ENCODE measurements at places on chromosomes 7 and 10. TPM values are rescaled to one million over a fixed set of nuclear protein-coding genes. Genes with fewer than 3 reads are reported as not detected.

DNA sequence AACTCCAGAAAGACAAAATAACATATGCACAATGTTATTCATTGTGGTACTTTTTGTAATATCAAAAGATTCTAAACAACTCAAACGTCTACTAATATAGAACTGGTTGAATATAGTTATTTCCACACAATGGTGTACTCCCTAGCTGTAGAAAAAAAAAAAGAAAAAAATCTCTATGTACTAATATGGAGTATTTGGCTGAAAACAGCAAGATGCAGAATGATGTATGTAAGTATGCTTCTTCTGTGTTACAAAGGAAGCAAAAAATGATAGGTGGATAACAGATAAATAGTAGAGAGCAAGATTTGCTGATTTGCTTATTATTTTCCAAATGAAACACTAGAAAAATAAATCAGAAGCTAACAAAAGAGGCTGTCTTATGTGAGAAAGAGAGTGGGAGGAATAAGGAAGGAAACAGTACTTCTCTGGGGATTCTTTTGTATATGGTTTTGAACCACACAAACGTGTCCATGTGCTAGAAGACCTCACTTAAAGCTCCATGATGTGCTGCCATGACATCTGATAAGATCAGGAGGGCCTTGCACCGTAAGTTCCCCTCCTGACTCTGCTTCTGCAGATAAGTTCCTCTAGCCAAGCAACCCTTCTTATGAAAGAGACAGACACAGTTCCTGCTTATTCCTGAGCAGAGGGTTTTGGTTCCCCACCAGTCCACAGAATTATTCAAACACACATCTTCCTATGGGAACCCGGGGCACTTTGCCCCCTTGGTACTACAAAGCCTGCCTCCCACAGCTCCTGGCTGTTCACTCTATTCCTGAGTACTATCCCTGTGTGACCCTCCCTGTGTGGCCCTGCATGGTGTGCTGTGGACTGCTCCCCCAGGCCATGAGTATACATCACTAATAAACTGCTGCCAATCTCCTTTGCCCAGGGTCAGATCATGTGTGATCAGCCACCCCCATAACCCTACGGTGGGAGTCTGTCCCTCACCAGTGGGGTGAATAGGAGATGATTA, 159.1 kb downstream of the CCDC71L start:
- H3K36me3 ChIP-seq: no peaks in the 10 kb centered on the region
- no peak overlapping the region for H3K27ac ChIP-seq
- H3K4me3 ChIP-seq: no peak overlapping the region
- H3K27me3 ChIP-seq: no peaks in the 10 kb centered on the region

GRCh38 chr7:148962823-148963582, 65.3 kb downstream of the PDIA4 start:
- no peaks in the 10 kb centered on the region for H3K36me3 ChIP-seq
- no peaks in the 10 kb centered on the region for H3K4me1 ChIP-seq
- H3K27me3 ChIP-seq: no peaks in the 10 kb centered on the region
- no peak for DNase-seq
- H3K4me3 ChIP-seq: peak overlapping the region; percentile 44
- peak overlapping the region; percentile 56 for H3K27ac ChIP-seq

- H3K36me3 ChIP-seq: no peaks in the 10 kb centered on the region
- H3K4me1 ChIP-seq: no peaks in the 10 kb centered on the region
- no peak overlapping the region for H3K4me3 ChIP-seq
- H3K27ac ChIP-seq: no peak overlapping the region
- no peak for DNase-seq
Measured at GRCh38 chr10:74544106-74544505, 282.3 kb upstream of the KAT6B start.

DNA sequence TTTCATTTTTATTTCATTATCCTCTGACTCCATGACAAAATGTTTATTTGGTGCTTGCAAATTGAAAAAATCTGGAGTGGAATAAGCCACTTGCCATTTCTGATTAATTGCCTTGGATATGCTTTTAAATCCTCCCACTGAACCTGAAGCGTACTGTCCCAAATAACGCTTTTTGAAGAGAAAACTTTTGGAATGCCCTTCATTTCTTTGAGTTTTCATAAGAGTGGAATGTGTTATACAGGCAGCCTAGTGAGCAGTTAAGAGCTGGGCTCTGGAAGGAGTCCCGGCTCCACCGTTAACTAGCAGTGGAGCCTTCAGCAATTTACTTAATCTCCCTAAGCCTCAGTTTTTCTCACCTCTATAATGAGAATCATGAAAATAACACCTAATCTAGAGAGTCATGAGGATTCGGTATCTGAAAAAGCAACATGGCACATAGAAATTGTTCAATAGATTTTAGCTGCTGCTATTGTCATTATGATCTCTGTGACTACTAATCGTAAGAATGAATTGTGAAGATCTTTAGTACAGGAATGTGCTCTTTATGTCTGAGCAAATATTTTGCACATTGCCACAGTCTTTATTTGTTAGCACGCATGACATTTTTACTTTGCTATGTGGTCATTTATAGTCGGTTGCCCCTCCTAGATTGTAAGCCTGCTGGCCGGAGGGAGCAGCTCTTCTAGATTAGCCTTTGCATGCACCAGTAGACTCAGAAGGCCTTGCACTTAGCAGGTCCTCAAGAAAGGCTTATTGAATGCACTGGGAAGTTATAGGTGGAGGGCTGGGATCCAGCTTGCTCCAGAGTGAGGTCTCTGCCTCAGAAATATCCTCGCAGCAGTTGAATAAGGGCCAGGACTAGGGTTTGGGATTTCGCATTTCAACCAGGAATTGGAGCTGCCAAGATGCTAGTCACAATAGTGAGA, 59.4 kb downstream of the PLCE1 start:
- DNase-seq: no peak
- no peak overlapping the region for H3K4me3 ChIP-seq
- no peaks in the 10 kb centered on the region for H3K27me3 ChIP-seq
- H3K36me3 ChIP-seq: no peaks in the 10 kb centered on the region
- no peak overlapping the region for H3K27ac ChIP-seq

GRCh38 chr10:70613941-70614340, 11.4 kb upstream of the PRF1 start:
- H3K4me3 ChIP-seq: no peak overlapping the region
- H3K27ac ChIP-seq: no peak overlapping the region
- H3K27me3 ChIP-seq: no peaks in the 10 kb centered on the region
- no peak for DNase-seq
- H3K36me3 ChIP-seq: no peaks in the 10 kb centered on the region

DNA sequence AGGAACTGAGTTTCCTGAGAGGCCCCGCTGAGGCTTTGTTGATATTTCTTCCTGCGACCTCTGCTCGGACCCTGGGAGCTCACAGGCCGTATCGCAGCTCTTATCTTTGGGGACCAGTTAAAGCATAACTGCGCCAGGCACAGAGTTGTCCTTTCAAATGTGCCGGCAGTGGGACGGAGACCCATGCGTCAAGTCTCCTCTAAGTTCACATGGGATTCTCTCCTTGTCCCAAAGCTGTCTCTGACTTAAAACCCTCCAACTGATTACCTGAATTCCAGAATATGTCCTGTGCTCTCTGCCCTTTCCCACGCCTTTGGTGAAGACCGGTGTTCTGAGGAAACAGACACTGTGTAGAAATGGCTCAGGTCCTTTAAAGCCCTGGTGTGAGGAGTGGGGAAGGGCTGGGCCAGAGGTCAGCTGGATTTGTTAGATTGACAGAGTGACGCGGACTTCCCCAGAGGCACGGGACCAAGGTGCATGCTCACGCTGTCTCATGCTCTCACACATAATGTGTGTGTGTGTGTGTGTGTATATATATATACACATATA, 169.8 kb downstream of the EGFR start:
- H3K27ac ChIP-seq: no peak overlapping the region
- H3K4me1 ChIP-seq: no peaks in the 10 kb centered on the region
- no peak overlapping the region for H3K4me3 ChIP-seq

DNA sequence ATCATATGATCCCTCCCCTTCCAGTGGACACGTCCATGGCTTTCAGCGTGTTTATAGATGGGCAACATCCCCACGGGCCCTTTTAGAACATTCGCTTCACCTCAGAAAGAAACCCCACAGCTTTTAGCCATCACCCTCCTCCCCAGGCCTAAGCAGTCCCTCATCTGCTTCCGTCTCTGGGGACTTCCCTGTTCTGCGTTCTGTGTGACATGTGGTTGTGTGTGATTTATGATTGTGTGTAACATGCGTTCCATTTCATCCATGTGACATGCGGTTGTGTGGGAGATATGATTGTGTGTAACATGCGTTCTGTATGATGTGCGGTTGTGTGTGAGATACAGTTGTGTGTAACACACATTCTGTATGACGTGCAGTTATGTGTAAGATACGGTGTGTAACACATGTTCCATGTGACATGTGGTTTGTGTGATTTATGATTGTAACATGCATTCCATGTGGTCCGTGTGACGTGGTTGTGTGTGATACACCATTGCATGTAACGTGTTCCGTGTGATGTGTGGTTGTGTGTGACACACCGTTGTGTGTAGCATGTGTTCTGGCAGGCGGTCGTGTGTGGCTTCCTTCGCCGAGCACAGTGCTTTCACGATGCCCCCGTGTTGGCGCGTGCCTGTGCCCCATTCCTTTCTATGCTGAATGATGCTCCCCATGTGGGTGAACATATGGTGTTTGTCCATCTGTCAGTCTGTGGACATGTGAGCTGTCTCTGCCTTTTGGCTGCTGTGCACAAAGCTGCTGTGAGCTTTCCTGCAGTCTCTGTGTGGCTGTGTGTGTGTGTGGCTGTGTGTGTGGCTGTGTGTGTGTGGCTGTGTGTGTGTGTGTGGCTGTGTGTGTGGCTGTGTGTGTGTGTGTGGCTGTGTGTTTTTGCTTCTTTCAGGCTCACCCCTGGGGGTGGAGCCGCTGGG, 26.2 kb downstream of the PWWP2B start:
- H3K4me1 ChIP-seq: peaks cover 19% of the 10 kb centered on the region
- no peak for DNase-seq
- no peak overlapping the region for H3K27ac ChIP-seq
- H3K36me3 ChIP-seq: no peaks in the 10 kb centered on the region
- H3K27me3 ChIP-seq: no peaks in the 10 kb centered on the region
- no peak overlapping the region for H3K4me3 ChIP-seq

DNA sequence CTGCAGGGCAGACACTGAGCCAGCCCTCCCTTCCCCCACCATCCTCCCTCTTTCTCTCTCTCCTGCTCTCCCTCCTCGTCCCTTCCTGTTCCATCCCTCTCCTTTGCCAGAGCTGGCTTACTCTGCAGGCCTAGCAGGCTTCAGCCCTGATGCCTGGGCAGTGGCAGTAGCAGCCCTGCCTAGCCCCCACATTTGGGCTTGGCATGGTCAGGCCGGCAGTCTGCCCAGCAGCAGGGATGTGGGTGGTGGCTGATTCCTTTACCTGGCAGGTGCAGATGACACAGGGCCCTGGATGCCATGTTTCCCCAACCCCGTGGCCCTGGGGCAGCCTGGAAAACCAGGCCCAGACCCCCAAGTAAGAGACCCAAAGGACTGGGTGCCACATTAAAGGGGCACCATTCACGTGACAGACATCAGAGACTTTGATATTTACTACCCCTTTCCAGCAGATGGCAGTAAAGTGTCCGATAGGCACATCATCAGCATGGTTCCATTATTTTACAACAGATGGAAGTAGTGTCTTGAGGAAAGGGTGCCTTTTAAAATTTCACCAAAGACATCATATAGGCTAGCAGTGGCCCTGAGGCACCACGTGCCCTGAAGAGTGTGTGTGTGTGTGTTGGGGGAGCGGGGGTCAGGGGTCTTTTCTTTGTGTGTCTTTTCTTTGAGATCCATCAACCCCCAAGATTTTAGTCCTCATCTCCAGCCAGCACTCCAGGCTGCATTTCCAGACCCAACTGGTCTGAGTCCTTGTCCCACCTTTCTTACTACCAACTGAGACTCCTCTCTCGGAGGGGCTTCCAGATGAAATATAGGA, 5.9 kb downstream of the KCP start:
- DNase-seq: no peak
- peaks cover 8% of the 10 kb centered on the region for H3K27me3 ChIP-seq
- H3K27ac ChIP-seq: no peak overlapping the region
- no peak overlapping the region for H3K4me3 ChIP-seq
- H3K4me1 ChIP-seq: no peaks in the 10 kb centered on the region
- H3K36me3 ChIP-seq: no peaks in the 10 kb centered on the region

GRCh38 chr7:107917763-107918651, 27.0 kb downstream of the DLD start:
- no peaks in the 10 kb centered on the region for H3K4me1 ChIP-seq
- H3K4me3 ChIP-seq: no peak overlapping the region
- H3K36me3 ChIP-seq: peaks cover 6% of the 10 kb centered on the region
- H3K27me3 ChIP-seq: no peaks in the 10 kb centered on the region

- H3K4me3 ChIP-seq: no peak overlapping the region
- no peak for DNase-seq
- H3K36me3 ChIP-seq: no peaks in the 10 kb centered on the region
- H3K4me1 ChIP-seq: no peaks in the 10 kb centered on the region
- H3K27ac ChIP-seq: no peak overlapping the region
- H3K27me3 ChIP-seq: no peaks in the 10 kb centered on the region
Measured at GRCh38 chr7:80482950-80483349, 28.9 kb downstream of the GNAT3 start.

- no peak for DNase-seq
- H3K36me3 ChIP-seq: peaks cover 11% of the 10 kb centered on the region
- no peaks in the 10 kb centered on the region for H3K27me3 ChIP-seq
- H3K4me3 ChIP-seq: no peak overlapping the region
- no peaks in the 10 kb centered on the region for H3K4me1 ChIP-seq
Measured at GRCh38 chr7:152126741-152127140, 101.3 kb downstream of the GALNT11 start.

GRCh38 chr10:12595936-12596576, 246.7 kb downstream of the CAMK1D start:
- H3K36me3 ChIP-seq: no peaks in the 10 kb centered on the region
- no peaks in the 10 kb centered on the region for H3K27me3 ChIP-seq
- H3K4me3 ChIP-seq: no peak overlapping the region
- H3K27ac ChIP-seq: no peak overlapping the region
- no peak for DNase-seq

DNA sequence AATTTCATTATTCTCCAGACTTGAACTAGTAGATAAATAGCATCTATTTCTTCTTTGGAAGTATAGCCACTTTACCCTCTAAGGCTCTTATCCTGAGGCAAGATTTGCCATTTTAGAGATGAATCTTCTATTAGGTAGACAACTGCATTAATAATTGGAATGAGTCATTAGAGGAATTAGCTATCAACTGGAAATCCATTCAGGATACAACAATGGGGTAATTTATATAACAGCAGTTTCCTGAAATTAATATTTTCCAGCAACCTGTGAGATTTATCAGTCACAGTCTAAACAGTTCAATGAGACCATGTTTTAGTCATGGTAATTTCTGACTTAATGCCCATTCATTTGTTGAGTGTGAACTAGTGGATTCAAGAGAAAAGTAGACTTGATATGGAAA, 928.6 kb upstream of the MBL2 start:
- no peaks in the 10 kb centered on the region for H3K4me1 ChIP-seq
- no peak for DNase-seq
- no peaks in the 10 kb centered on the region for H3K27me3 ChIP-seq
- no peak overlapping the region for H3K27ac ChIP-seq
- H3K36me3 ChIP-seq: no peaks in the 10 kb centered on the region

GRCh38 chr7:96441436-96442084, 119.7 kb upstream of the SLC25A13 start:
- no peak overlapping the region for H3K4me3 ChIP-seq
- H3K27ac ChIP-seq: no peak overlapping the region
- DNase-seq: no peak
- no peaks in the 10 kb centered on the region for H3K27me3 ChIP-seq
- H3K36me3 ChIP-seq: no peaks in the 10 kb centered on the region

GRCh38 chr10:122142641-122143237, 128.4 kb upstream of the BTBD16 start:
- no peak overlapping the region for H3K27ac ChIP-seq
- H3K4me1 ChIP-seq: no peaks in the 10 kb centered on the region

The SNCG gene
- total RNA-seq: 53.7 TPM

The SPDYE16 gene
- 0.73 TPM for total RNA-seq

The NDUFA5 gene
- 73.3 TPM for total RNA-seq

The SPAM1 gene
- total RNA-seq: not detected

The GIMAP1 gene
- total RNA-seq: 9.0 TPM

The SOSTDC1 gene
- not detected for total RNA-seq

Data from breast epithelium (tissue), 4 donors.